ENCODE measurements at places on chromosomes 3 and 15.
A peak's percentile ranks its signal among the peaks of the same experiment; 100 is the strongest.

- DNase-seq = no peak
Observed at GRCh38 chr3:36132214-36132613, 248.1 kb upstream of the STAC start.

GRCh38 chr15:87902772-87903426 is 353.6 kb downstream of the NTRK3 start:
- DNase-seq = no peak

DNA sequence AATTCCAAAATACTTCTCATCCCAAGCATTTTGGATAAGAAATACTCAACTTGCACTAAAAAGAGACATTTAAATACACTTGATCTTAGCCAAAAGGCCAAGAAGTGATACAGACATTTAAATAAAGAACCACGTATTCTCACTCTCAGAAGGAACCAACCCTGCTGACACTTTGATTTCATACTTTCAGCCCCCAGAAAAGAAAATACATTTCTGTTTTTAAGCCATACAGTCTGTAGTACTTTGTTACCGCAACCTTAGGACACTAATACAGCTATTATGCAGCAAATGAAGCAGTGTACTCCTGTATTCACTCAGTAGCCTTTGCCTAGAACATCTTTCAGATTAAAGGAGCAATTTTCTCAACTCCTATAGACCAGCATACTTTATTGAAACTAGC is 86.7 kb downstream of the TBC1D5 start:
- DNase-seq = no peak

DNA sequence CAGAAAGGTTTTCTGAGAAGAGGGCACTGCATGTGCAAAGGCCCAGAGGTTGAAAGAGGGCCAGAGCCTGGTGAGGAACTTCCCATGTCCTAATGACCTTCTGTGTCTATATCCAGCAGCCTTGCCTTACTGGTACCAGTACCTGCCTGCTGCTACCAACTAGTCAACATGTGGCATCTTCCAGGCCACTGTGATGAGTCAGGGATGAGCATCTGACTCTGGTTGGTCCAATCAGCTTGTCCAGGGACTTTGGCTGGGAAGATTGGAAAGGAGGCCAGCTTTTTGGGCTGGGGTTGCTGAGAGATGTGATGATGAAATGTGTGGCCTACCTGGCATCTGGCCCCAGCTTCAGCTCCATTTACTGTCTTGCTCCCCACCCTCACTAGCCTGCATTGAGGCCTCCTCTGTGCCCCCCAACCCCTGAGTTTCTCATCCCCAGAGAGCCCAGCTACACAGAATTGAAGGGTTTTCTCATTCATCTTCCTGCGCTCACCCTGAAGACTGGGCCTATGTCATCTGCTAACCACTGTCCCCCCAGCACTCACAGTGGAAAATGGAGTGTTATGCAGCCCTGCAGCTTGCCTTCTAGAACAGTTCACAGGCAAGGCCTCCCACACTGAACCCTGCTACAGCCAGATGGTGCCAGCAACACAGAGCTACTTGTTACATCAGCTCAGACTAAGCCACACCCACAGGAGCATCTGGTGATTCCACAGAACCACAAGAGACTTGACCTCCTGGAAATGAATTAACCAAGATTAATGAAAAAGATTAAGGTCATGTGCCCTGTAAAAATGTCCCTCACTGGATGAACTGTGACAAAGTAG is 1.3 kb upstream of the TWF2 start:
- peak; percentile 60 for DNase-seq

DNA sequence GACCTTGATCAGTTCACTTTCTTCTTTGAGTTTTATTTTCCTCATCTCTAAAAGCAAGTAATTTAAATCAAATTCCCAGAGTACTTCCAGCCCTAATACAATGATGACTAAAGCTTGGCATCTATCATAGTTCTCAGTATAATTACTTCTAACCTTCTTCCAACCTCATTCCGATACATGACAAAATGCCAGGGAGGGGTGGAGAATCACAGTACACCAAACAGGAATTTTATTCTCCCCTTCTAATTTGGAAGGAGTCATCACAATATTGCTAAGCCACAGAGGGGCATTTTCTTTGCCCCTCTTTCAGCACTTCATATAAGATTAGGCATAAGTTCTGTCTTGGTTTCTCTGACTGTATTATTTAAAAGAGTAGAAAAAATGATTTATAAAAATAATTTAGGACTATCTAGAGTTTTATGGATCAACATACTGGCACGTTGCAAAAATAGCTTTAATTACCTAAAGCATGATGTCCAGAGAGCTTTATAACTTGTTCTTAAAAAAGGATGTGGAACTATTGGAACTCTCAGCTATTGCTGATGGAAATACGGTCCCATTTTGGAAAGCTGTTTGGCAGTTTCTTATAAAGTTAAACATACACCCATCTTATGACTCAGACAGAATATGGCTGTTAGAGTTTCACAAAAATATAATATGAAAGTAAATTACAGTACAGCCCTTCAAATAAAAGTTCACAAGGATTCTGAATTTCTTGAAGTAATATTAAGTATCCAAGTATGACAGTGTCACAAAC is 86.9 kb upstream of the UBE2E2 start:
- no peak for DNase-seq

GRCh38 chr15:31145271-31145911 is 43.9 kb upstream of the TRPM1 start:
- DNase-seq = no peak

GRCh38 chr3:71120012-71120411 is 463.5 kb downstream of the FOXP1 start:
- no peak for DNase-seq

DNA sequence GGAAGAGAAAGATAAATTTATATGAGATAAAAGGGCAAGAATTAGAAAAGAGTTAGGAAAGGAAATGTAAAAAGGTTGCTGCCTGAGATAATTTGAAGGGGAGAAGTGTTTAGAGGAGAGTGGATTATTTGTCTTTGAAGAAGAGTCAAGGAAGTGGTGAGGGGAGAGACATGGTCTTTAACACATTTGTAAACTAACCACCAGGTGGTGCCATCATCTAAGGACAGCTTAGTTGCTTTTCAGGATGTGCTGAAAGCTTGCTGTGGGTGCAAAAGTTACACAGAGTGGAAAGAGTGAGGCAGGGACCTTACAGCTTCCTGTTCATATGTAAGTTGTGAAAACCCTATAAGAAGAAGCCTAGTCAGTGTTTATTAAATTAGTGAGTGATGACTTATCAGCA is 114.1 kb upstream of the DNAJC19 start:
- no peak for DNase-seq

GRCh38 chr3:65439641-65440284 is 599.0 kb downstream of the MAGI1 start:
- DNase-seq = no peak

DNA sequence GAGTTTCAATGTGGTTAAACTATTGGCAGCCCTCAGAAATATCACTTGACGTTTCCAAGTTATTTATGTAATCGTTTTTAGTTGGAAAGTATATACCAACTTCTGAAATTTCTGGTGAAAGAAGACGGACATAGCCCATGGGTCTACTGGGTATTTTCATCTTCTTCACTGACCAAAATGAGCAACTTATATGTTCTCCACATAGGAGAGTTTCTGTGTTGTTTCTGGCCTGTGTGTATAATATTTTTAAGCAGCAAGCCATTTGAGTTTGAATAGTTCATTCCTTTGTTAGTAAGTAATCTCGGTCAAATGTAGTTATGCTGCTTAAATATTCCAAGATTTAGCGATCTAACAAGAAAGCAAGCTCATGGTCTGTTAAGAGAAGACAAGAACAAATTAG is 57.3 kb downstream of the ADAMTSL3 start:
- no peak for DNase-seq

- DNase-seq = no peak
Observed at GRCh38 chr15:22892333-22892732, 53.9 kb downstream of the NIPA2 start.

GRCh38 chr3:108378153-108378951 is 82.0 kb downstream of the HHLA2 start:
- no peak for DNase-seq

- no peak for DNase-seq
Observed at GRCh38 chr3:147589016-147589415, 179.9 kb downstream of the ZIC1 start.

- DNase-seq = no peak
Observed at GRCh38 chr3:440826-441225, 244.3 kb downstream of the CHL1 start.

- DNase-seq = no peak
Observed at GRCh38 chr3:59408047-59408624, 358.3 kb upstream of the CFAP20DC start.

- no peak for DNase-seq
Observed at GRCh38 chr3:112090887-112091586, 4.8 kb downstream of the C3orf52 start.

DNA sequence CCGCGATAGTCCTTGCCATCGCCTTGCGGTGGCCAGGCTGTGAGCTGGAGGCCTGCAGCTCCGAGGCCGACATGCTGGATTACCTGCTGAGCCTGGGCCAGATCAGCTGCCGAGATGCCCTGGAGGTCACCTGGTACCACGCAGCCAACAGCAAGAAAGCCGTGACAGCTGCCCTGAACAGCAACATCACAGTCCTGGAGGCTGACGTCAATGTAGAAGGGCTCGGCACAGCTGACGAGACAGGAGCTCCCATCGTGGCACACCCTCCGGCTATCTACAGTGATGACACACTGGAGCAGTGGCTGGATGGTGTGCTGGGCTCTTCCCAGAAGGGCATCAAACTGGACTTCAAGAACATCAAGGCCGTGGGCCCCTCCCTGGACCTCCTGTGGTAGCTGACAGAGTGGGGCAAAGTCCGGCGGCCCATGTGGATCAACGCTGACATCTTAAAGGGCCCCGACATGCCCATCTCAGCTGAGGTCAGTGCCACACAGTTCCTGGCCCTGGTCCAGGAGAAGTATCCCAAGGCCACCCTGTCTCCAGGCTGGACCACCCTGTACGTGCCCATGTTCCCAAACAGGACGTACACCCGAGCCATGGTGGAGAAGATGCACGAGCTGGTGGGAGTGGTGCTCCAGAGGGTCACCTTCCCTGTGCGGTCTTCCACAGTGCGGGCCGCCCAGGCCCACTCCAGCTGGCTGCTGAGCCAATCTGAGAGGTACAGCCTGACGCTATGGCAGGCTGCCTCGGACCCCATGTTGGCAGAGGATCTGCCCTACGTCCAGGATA is 70.2 kb downstream of the FAM43A start:
- DNase-seq = no peak

DNA sequence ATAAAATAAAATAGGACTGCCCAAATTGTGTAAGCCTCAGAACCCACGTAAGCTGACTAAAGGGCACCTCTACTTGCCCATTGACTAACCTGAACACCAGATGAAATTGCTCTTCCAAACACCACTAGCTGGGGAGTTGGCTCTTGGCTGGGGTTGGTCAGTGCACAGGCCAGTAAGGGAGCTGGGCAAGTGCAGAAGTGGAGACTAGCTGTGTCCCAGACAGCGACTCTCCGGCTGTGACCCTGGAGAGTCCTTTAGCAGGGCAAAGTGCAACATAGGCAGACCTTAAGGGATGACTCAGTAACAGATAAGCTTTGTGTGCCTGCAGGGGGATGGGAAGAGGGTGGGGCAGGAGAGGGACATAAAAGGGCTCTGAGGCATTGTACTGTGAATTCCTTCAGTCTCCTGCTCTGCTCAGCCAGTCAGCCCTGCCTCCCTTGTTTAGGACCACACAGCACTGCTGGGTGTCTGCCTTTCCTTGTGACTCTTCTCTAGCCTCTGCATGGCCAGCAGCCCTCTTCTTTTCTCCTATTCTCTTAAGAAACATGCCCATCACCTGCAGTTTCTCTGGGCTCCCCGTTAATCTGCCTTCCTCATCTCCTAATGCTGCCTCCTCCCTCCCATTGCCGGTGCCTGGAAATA is 13.2 kb downstream of the NR1I2 start:
- DNase-seq = no peak

GRCh38 chr3:155196131-155197021 is 97.1 kb downstream of the STRIT1 start:
- DNase-seq = no peak

GRCh38 chr3:187673012-187673411 is 2.8 kb upstream of the SST start:
- DNase-seq = no peak

GRCh38 chr15:74795966-74796625 is 14.2 kb downstream of the CSK start:
- peak; percentile 40 for DNase-seq

- no peak for DNase-seq
Observed at GRCh38 chr15:99122831-99123712, 18.2 kb downstream of the SYNM start.

- no peak for DNase-seq
Observed at GRCh38 chr3:123401836-123402530, 46.9 kb downstream of the ADCY5 start.

GRCh38 chr3:187263270-187263669 is 28.3 kb downstream of the MASP1 start:
- no peak for DNase-seq

DNA sequence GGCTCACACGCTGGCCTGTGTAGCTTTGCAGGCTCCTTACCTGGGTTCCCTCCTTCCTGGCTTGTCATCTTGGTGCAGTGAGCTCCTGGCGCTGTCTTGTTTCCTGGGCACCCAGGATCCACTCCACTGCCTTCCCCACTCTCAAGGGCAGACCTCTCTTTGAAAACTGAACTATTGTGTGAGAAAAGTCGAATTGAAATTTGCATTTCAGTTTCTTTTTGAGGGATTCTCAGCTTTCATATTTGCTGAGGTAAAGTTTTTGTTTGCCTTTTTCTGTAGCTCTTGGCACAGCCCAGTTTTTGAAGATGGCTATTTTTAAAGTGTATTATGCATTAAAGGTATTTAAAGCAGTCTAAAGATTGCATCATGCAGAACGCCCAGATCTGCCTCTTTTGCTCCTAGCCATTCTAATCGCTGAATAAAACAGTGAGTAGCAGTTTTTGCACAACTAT is 70.1 kb downstream of the CCK start:
- DNase-seq = no peak

GRCh38 chr3:42516443-42516842 is 14.0 kb downstream of the VIPR1 start:
- DNase-seq = no peak

GRCh38 chr3:13700362-13700761 is 151.4 kb downstream of the FBLN2 start:
- no peak for DNase-seq

DNA sequence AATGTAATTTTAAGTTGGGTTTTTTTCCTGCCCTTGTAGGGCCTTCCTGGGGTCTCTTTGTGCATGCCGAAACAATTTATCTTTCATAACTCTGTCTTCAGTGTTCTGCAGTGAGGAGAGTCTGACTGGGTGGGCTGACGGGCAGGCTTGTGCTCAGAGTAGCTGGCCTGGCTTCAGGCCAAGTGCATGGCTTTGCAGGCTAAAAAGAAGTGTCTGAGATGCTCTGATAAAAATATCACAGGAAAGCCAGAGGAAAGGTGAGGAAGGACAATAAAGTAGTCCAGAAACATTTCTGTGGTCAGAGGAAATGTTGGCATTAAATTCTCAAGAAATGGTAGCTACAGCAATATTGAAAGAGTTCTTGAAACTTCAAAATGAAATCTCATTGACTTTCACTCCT is 25.5 kb downstream of the ST3GAL6 start:
- DNase-seq = no peak

- DNase-seq = no peak
Observed at GRCh38 chr15:39195961-39196486, 384.9 kb upstream of the THBS1 start.

- DNase-seq = no peak
Observed at GRCh38 chr3:58588030-58588614, 10.9 kb upstream of the FAM107A start.

- no peak for DNase-seq
Observed at GRCh38 chr3:152389316-152389934, 120.7 kb downstream of the MBNL1 start.

- DNase-seq = no peak
Observed at GRCh38 chr3:134463676-134464063, 22.1 kb downstream of the ANAPC13 start.
